NCI-H524 treated with DMSO at 0.1 percent for 48 hours (cell line): ENCODE measurements at places on chromosomes 16 and 17.

GRCh38 chr17:49633762-49634484 is 44.0 kb downstream of the SPOP start:
- DNase-seq: no peak

GRCh38 chr17:41689497-41690299 is 1.0 kb downstream of the EIF1 start:
- DNase-seq: no peak

DNA sequence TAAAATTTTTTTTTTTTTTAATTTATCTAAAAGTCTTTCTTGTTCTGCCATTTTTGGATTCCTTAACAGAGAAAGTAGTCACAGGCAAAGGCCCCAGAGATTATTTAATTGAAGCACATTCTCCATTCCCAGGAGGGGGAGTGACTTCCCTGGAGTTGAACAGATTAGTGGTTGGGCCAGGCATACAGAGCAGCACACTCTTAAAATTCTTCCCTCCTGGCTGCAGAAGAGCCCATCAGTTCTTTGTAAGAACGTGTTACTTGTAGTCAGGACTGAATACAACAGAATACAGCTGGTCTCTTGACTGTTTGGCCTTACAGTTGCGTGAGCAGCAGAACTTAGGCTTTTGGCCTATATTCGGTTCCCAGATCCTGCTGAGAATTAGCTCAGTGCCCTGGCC is 1.8 kb downstream of the ALKBH5 start:
- no peak for DNase-seq

GRCh38 chr17:29753845-29754439 is 131.2 kb upstream of the CORO6 start:
- no peak for DNase-seq

GRCh38 chr17:77396610-77397009 is 255.8 kb downstream of the SEC14L1 start:
- DNase-seq: no peak

GRCh38 chr17:66990047-66990446 is 25.5 kb downstream of the CACNG4 start:
- no peak for DNase-seq

- no peak for DNase-seq
These were observed 1.2 kb downstream of the GNA13 start for GRCh38 chr17:65055280-65055707.

DNA sequence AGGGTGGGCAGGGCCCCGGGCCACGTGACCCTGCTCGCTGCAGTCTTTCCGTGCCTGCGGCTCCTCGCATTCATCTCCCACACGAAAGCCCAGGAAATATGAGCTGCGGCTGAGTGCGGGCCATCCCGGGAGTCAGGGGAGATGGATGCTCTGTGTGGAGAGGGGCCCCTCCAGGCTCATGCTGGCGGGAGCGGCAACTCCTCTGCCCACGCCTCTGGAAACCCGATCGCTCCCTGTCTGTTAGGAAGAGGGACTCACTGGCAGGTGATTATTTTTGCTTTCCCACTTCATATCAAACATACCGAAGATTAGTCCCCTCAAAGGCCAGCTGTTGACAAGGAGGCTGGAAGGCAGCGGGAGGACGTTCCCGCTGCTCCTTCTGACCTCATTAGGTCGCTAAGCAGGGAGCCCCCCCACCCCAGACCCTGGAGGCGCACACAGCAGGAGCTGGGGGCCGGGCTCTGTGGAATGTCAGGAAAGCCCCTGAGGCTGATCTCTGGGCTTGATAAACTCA is 228.5 kb downstream of the FOXL1 start:
- no peak for DNase-seq

DNA sequence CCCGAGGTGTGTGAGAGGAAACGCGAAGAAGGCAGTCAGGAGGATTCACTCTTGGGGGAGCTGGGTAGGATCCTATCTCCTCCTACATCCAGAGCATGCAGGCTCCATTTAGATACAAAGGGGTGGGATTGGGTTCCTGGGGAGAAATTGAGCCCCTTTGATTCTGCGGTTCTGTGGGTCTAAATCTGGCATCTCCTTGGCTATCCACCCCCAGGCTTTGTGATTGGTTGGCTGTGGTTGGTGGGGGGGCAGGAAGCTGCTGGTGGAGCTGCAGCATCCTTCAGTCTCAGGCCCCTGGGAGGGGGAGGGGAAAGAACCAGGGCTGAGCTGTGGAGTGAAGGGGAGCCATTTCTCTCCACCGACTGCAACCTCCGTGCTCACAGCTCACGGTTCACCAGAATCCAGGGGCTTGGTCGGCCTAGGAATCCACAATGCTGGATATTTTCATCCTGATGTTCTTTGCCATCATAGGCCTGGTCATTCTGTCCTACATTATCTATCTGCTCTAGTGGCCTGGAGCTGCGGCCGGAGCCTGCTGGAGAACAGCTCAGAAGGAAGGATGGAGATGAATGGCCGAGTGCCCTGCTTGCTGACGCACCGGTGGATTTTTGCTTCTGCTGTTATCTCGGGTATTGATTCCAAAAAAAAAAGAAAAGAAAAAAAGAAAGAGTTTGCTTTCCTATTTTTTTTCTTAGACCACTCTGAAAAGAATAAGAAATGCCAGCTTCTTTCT is at the start of gene LASP1NB:
Gene LASP1NB, plus strand, starts transcription at position 352 of the 733 bp plus-strand sequence.
- DNase-seq: no peak

DNA sequence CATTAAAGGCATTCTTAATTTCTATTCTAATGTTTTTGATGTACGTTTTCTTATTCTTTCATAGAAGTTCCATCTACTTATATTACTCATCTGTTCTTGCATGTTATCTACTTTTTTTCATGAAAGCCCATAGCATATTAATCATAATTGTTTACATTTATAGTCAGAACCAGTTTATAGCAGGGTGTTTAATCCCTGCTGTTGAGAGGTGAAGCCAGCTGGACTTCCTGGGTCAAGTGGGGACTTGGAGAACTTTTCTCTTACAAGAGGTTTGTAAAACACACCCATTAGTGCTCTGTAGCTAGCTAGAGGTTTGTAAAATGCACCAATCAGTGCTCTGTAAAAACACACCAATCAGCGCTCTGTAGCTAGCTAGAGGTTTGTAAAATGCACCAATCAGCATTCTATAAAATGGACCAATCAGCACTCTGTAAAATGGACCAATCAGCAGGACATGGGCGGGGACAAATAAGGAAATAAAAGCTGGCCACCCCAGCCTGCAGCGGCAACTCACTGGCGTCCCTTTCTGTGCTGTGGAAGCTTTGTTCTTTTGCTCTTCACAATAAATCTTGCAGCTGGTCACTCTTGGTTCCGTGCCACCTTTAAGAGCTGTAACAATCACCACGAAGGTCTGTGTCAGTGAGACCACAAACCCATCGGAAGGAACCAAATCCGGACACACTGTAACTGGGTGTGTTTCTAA is 120.6 kb downstream of the TANC2 start:
- DNase-seq: peak; percentile 30

- no peak for DNase-seq
These were observed 14.4 kb downstream of the NDUFAF8 start for GRCh38 chr17:81253358-81254131.

DNA sequence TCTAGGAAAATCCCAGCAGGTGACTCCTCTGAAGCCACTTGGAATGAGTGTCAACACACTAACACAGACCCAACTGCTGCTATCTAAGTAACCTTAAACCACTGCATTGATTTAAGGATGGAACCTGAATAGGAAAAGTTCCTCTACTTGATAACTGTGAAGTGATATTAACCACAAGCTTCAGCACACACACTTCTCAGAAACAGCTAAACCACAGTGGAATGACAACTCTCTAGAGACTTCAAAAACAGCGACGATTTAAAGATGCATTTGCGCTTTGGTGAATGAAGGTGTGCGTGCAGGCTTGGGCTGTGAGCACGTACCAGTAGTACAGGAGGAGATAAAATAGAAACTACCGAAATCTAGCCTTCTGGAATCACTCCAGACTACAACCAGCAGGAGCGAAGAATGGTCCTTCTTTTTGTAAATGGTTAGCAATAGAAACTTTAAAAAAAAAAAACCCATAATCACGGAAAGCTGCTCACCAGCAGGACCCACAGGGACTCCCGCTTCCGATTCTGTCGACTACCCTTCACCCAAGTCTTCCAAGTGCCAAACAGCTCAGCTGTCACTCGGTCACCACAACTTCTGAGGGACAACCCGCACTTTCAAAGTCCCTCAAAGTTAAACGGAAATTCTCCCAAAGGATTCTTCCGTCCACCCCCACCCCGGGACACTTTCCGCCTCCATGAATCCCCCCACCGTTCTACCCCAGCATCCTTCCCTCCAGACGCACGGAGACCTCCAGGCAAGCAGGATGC is 137.7 kb upstream of the CORO6 start:
- DNase-seq: no peak

DNA sequence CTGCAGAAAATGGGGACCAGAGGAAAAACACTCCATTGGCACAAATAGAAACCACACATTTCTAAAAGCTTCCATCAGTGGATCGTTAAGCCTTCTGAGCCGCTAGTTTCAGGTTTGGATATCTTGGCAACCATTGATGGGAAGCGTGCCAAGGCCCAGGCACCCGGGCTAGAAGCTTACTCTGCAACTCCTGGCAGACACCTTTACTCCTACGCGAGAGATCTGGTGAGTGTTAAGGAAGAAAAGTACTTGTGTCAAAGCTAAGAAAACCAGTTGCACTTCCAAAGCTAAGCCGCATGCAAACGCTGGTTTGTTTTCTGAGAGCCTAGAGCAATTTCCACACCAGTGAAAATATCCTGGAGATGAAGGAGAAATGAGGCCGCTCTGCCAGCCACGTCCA is 472.4 kb downstream of the PMP22 start:
- no peak for DNase-seq
